ENCODE measurements at places on chromosomes 3 and 15. TPM values are rescaled to one million over a fixed set of nuclear protein-coding genes. Genes with fewer than 3 reads are reported as not detected.

TUBGCP5 gene
- 17.3 TPM for total RNA-seq

DNA sequence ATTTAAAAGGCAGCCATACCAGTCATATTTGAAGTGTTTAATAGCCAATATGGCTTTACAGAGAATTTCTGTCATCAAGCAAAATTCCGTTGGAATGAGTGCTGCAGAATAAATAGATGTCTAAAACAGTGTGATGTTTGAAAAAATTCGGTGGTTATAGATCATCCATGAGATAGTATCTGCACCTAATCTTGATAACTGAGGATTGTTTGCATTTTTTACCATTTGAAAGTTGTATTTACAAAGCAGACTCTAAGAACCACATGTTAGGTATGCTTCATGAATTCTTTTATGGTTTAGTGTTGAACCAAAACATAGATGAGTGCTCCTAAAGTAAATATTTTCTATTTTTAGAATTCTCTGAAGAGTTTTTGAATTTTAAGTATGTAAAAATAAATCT is 476.1 kb downstream of the NAALADL2 start:
- no peak for DNase-seq

LYZL4 gene
- not detected for total RNA-seq

DNA sequence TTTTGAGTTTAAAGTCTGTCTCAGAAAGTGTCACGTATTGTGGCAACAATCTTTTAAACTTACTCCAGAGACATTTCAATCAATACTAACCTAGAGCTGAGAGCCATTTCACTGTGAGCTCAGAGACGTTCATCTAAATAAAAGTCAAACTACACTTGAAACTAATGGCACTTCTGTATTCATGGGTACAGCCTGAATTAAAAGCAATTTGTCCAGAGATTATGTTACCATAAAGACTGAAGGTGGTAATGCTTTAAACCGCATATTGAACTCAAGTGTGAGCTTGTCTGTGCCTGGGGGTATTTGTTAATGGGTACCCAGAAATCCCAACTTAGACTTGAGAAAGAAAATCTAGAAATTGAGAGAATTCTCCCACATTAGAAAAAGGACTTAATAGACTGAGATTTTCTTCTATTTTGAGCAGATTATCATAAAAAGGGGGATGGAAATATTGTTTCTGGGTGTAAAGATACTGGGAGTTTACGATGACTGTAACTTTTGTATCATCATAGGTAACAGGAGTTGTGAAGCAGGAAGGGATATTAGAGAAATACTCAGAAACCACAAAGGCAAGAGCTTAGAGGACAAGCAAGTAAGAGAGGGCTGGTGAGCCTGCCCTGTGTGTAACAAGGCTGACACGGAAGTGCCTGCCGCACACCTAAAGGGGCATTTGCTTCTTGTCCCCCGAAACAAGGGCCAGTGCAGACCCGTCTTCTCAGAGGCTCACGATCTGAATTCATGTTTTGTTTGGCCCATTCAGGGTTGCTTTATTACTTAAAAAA is 36.9 kb downstream of the LRIG1 start:
- DNase-seq: no peak

GRCh38 chr3:188947401-188948280 is 224.1 kb upstream of the TPRG1 start:
- peak; percentile 98 for DNase-seq

DNA sequence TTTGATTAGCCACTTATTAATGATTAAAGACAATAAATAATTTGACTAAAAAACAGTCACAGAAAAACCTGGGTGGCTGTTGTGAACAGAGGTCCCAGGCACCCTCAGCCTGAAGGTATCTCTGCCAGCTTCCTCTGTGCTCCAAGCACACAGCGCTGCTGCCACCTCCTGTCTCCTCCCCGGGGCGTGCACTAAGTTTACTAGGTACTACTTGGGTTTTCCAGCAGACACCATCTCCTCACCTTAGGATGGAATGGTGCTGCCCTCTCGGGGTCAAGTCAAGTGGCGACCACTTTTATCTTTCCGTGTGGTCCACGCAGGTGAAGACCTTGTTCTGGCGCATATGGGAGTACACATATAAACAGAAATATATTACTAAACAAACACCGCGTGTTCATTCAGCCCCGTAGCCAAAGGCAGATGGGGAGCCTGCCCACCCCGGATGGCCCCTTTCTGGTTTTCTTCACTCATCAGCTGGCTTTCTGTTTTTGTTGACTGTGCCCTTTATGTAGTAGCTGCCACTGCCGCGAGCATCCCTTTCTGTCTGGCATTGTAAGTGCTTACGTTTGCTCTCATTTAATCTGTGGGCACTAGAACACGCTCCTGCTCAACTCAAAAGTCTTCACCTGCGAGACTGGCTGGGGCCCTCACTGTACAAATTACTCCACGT is 128.0 kb downstream of the LRIG1 start:
- peak; percentile 28 for DNase-seq

- peak; percentile 38 for DNase-seq
Observed at GRCh38 chr3:57691411-57692132, 1.3 kb downstream of the DENND6A start.

ARPIN gene
- 23.0 TPM for total RNA-seq

DNA sequence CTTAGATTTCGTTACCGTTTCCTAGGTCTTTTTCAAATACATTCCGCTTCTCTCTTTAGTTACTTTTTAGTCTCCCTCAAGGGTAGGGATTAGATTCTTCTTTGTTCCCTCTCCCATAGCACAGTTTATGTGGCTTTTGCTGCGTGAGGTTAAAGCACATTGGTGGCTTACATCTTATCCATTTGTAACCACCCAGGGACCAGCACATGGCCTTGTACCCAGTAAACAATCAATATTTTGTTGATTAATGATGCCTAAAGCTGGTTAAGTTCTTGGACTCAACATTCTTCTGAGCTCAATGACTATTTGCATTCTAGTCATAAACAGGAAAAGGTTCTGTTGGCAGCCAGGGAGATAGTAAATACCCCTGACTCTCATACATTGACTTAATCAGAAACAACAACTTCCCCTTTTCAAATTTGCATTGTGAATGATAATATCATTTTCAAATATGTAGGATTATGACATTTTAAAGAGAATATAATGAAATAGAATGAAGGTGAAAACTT is 60.2 kb downstream of the CACNA1D start:
- no peak for DNase-seq

DNA sequence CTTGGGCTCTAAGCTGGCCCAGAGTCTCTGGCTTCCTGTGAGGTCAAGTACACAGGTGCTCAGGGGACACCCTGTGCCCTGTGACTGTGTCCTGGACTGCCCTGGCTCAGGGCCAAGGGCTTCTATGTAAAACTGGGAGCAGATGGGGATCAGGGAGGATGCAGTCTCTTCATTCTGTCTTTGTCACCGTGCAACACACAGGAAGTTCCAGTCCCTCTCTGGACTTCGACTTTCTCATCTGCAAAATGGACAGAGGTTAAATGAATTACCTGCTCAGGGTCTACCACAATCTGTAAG is 61.9 kb upstream of the TLE3 start:
- DNase-seq: no peak

- DNase-seq: no peak
Observed at GRCh38 chr15:68241088-68241935, 11.8 kb upstream of the CLN6 start.

PLCL2 gene
- total RNA-seq: 11.6 TPM

- DNase-seq: no peak
Observed at GRCh38 chr15:92059036-92059970, 205.8 kb downstream of the SLCO3A1 start.

DNA sequence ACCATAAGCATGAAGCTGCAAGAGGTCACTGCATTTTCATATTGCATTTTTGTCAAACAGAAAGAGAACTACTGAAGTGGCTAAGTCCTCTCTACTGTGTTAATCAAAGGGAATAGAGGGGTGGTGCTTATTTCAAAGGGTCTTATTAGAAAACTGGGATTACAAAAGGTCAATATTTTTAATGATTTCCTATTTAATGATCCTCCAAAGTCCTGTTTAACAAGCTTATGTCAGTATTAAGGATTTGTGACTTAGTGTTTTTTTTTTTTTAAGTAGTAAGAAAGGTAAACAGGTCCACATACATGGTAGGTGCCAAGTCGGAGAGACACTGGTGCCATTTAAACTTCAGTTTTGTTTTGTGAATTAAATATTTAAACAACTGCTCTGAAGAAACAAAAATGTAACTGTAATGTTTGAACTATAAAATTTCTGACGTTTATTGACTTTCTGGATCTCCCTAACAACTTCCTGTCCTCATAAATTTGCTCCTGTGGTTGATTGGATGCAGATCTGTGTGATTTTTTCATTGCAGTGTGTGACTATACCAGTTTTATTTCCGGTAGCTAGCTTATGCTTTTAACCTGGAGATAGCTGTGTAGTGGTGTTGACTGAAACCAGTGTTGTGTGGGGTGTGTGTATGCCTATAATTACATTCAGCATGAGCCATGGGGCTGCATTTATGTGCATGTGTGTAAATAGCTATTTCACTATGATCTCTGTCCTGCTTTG is 8.6 kb upstream of the CACNA1D start:
- DNase-seq: no peak

GRCh38 chr15:48703544-48703943 is 58.0 kb upstream of the FBN1 start:
- DNase-seq: peak; percentile 80

Data from fibroblast of the aortic adventitia (primary cell).